Glutamatergic neuron (in vitro differentiated cells): ENCODE measurements at places on chromosomes 2 and 18.

GRCh38 chr2:207311316-207312005 is 145.7 kb upstream of the KLF7 start:
- no peak for DNase-seq

- no peak for DNase-seq
These were observed 85.9 kb downstream of the PRKRA start for GRCh38 chr2:178365116-178365515.

GRCh38 chr2:195489101-195489500 is 167.9 kb upstream of the SLC39A10 start:
- DNase-seq, result no peak

GRCh38 chr2:98833172-98833916 is 102.4 kb upstream of the MGAT4A start:
- no peak for DNase-seq
